Epithelial cell of esophagus (primary cell): ENCODE measurements at places on chromosomes 7 and 10.

DNA sequence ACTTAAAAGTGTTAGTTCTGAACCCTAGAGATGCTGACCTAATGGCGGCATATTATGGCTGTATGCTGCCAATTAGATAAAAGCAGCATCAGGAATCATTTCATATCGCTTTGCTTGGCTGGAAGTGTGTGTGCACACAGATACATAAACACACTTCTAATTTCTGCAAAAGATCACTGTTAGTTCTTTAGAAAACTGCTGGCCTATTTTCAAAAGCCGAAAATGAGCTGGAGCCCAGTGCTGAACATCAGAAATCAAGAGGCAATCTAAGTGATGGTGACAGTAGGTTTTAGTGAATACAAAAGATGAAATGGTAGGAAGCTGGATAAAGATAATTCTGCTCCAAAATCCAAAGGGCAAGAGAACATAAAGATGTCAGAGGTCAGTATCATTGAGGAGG is 745.8 kb upstream of the LRRTM3 start:
- DNase-seq = no peak

- no peak for DNase-seq
These were observed 239.0 kb downstream of the PHTF2 start for GRCh38 chr7:78037603-78038002.

DNA sequence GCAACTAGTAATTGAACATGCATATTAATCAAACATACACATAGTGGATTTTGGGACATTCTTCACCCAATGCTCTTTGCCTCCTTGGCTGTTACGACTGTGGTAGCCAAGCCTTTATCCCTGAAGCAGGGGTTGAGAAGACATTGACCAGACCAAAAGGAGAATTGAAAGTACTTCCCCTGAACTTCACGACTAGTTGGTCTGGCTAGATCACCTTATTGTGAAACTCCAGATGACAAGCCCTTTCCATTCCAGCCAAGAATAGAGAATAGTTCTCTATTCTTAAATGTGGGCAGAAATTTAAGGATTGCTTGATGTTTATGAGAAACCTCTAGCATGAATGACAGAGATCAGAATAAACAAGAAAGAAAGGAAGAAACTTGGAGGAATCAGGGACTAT is 97.0 kb downstream of the LRMDA start:
- no peak for DNase-seq

DNA sequence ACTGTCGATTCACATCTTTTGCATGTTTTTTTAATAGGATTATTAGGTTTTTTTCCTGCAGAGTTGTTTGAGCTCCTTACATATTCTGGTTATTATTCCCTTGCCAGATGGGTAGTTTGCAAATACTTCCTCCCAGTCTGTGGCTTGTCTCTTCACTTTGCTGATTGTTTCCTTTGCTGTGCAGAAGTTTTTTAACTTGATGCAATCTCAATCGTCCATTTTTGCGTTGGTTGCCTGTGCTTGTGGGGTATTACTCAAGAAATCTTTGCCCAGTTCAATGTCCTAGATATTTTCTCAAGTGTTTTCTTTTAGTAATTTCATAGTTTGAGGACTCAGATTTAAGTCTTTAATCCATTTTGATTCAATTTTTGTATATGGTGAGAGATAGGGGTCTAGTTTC is 95.4 kb downstream of the TBXAS1 start:
- DNase-seq = no peak

- no peak for DNase-seq
These were observed 13.7 kb upstream of the INMT start for GRCh38 chr7:30738026-30738915.

GRCh38 chr7:79216236-79216635 is 237.2 kb downstream of the MAGI2 start:
- no peak for DNase-seq

- DNase-seq = peak; percentile 62
These were observed at the start of gene ST8SIA6 for GRCh38 chr10:17454161-17455014. TSS of gene ST8SIA6 (minus strand) at chr10:17454595. CDS start at chr10:17454255, 340 bp downstream.

GRCh38 chr7:99404235-99404976 is 4.0 kb downstream of the PDAP1 start:
- peak; percentile 33 for DNase-seq

- DNase-seq = no peak
These were observed 31.9 kb downstream of the LDB3 start for GRCh38 chr10:86699991-86700840.

DNA sequence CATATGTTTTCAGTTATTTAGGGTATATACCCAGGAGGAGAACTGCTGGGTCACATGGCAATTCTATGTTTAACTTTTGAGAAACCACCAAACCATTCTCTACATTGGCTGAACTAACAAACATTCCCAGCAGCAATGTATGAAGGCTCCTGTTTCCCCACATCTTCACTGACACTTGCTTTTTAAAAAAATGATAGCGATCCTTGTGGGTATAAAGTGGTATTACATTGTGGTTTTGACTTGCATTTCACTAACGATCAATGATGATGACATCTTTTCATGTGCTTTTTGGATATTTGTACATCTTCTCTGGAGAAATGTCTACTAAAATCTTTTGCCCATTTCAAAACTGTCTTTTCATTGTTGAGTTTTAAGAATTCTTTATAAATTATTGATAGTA is 51.2 kb upstream of the ANAPC16 start:
- DNase-seq = no peak

- DNase-seq = no peak
These were observed 11.7 kb downstream of the UCN3 start for GRCh38 chr10:5376450-5376849.

DNA sequence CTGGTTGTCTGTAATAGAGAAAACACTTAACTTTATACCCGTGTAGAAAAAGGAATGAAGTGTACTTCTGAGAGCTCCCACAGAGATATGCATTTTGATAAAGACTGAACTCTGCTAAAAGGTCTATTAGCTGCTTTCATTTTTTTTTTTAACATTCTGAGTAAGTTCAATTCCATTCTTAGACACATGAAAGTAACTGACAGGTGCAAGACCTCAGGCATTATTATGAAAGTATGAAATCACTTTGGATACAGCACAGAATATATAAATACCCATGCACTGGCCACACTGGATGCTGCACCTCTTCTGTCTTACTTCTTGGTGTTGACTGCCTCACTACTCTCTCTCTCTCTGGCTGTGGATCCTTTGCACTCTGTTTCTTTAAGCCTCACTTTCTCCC is 46.2 kb downstream of the VWDE start:
- DNase-seq = no peak

GRCh38 chr10:4654496-4654895 is 171.5 kb upstream of the AKR1E2 start:
- no peak for DNase-seq

DNA sequence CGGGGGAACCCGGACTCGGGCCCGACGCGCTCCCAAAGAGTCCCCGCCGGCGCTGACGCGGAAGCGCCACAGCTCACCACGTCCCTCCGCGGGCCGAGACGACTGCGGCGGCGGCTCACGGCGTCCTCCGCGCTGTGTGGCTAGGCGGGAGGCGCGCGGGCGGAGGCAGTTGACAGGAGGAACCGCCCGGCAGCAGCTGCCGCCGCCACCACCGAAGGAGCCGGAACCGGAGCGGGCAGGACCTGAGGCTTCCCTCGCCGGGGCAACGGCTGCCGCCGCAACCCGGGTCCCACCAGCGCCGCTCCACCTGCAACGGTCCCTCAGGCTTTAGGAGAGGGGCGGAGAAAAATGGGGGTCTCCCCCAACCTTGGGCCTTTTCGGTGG is 334 bp downstream of the ZNF800 start:
- DNase-seq = peak; percentile 69

DNA sequence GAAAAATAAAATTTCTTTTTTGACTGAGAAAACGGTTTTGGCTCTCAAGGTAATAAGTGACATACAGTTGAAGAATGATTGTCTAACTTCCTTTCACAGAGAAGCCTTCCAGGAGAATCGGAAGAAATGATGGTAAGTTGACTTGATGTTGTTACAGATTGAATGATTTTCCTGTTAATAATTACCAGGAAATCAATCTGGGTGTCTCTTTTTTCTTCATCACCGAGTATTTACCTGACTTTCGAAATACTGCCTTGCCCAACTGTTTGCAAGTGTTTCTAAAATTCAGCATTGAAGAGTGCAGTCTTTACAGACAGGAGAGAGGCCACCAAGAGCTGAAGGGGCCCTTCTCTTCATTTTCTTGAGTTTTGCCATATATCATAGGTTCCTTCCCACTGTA is 4.0 kb downstream of the ITIH2 start:
- no peak for DNase-seq

DNA sequence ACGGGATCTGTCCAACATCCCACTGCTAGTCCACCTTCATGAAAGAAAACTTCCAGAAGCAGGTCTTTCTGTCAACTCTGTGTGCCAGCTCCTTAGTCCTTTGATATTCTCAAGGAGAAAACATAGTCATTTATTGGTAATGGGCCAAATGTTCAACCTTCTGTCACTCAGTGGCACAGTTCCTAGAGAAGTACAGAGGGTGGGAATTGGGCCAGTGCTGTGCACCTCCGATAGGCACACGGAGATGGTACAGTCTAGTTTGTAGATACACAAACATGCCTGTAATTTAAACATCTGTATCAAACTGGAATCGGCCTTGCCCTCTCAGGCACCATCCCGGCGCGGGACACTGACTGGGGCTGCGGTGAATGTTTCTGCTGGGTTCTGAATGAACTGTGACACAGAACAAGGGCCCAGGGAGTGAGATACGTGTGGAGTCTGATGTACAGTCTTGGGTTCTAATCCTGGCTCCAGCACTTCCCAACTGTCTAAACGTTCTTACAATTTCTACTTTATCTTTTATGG is 213.9 kb upstream of the SHH start:
- no peak for DNase-seq

- DNase-seq = no peak
These were observed 37.8 kb upstream of the FZD9 start for GRCh38 chr7:73395538-73396503.

DNA sequence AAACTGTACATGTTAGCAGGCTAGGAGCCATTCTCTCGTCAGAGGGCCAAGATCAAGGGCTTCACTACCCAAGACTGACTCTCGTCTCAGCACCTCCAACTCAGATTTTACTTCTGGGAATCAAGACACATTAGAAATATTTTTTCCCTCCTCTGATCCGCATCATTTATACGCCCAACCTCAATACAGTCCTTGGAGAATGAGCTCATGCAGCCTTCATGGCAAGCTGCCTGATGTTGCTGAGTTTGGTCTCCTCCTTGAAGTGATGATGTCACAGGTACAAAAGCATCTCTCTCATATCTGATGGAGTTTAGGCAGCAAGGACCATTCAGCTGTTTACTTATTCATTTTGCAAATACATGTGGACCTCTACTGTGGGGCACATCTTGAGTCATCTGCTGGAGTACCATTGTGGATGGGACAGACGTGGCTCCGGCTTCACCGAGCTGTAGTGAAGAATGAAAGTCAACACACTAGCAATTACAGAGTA is 114.0 kb downstream of the BMPER start:
- no peak for DNase-seq

- DNase-seq = no peak
These were observed 247.0 kb downstream of the STK31 start for GRCh38 chr7:23956772-23957576.

DNA sequence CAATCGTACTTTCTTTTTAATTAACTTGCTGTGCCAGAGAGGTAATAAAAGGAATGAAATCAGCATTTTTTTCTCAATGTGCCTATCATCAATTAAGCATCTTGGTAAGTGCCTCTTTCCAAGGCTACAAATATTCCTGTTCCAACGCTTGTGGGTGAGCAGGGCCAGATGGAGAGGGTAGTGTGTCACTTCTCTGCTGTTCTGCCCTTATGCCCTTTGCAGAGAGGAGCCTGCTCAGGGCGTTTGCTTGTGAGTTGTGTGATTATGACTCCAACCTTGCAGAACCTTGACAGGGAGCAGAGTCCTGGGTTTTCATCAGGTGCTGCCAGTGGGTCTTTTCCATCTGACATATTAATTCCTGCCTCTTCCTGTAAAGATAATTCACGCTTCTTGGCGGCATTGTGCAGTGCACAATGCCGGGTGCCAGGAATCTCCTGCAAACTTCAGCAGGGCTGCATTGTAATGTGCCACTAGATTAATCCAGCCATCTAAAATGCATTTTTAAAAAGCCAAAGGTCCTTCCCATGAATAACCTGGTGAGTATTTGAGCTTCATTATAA is 234.4 kb downstream of the ARHGAP12 start:
- no peak for DNase-seq

GRCh38 chr10:85602713-85603112 is 763.9 kb downstream of the GRID1 start:
- DNase-seq = no peak

GRCh38 chr7:107728276-107728675 is 15.7 kb upstream of the CBLL1 start:
- no peak for DNase-seq

DNA sequence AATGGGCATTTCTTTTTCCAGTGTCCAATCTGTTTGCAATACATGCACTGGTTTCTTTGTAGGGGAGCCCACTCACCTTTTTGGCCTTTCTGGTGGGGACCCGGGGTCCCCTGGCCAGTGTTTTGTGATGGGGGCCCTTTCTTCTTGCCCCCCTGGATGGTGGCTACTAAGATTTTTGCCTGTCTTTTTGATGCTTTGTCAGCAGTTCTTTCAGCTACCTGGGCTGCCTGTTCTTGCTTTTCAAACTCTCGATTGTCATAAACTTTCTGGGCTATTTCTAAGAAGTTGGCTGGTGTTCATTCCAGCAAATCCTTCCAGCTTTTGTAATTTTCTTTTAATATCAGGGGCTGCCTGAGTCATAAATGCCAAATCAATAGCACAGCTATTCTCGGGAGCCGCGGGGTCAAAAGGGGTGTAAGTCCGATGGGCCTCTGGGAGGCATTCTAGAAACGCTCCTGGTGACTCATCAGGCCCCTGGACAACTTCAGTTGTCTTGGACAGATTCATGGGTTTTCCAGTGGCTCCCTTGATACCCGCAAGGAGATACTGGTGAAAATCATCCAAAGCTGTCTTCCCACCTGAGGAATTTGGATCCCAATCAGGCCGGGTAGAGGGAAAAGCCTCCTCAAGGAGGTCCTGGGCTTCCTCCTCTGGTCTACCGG is 79.0 kb downstream of the PRR15 start:
- DNase-seq = no peak

DNA sequence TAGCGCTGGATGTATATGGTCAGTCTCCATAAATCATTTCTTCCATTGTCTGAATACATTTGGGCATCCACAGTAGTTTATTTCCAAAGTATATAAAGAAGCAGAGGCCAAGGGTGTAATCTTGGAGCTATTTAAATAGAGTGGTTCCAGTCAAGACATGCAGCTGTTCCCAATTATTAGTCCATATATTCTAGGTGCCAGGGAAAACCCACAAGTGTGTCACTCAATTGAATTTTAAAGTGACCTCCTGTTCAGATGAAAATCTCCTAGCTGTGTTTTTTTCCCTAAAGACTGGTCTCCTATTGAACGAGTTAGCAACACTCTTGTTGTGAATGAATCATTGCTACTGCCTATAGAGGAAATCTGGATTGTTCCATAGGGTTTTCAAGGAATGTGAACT is 260.2 kb upstream of the BMPER start:
- peak; percentile 4 for DNase-seq

DNA sequence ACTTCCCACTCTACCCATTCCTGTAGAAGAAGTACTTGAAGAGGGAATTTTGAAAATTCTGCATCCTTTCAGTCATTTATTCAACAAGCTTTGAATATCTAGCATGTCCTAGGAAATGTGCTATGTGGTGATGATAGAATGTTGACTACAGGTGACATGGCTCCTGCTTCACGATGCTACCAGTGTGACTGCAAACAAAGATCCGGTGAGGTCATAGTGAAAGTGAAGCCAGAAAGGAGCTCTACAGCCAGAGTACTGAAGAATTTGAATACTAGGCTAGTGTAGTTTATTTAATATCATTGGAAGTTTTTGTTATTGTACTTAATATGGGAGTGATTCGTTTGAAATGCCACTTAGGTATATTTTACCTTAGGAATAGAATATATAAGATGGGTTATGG is 348.1 kb downstream of the TFEC start:
- no peak for DNase-seq
